Sigmoid colon (tissue), 7 donors: ENCODE measurements at places on chromosomes 16 and 17. TPM values are rescaled to one million over a fixed set of nuclear protein-coding genes. Genes with fewer than 3 reads are reported as not detected.

DPEP1 gene
- not detected for total RNA-seq

ZNF232 gene
- total RNA-seq: 15.3 TPM

SYCE1L gene
- total RNA-seq: not detected

MPO gene
- not detected for total RNA-seq

CX3CL1 gene
- 4.8 TPM for total RNA-seq

TBC1D3H gene
- not detected for total RNA-seq

SLC5A10 gene
- not detected for total RNA-seq

WWP2 gene
- 20.9 TPM for total RNA-seq

- no peak for DNase-seq
Measured at GRCh38 chr16:12410837-12411490, 392.7 kb downstream of the CPPED1 start.

DNA sequence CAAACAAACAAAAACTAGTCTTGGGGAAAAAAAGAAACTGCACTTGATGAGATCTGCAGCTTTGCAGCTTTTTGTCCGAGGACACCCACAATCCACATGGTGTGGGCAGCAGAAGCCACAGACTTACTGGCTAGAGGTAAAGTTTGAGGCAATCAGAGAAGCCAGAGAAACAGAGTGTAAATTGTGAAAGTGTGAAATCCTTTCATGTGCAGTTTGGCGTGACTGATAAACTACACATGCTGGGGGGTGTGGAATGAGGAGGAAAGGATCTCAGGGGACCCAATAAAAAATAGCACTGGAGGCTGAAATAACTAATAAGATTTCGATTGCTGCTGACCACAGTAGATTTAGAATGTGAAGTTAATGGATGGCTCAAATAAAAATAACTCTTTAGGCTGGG, 42.4 kb upstream of the HOXB13 start:
- no peak for DNase-seq

GRCh38 chr17:34616148-34616547, 36.8 kb downstream of the TMEM132E start:
- DNase-seq: no peak

DNA sequence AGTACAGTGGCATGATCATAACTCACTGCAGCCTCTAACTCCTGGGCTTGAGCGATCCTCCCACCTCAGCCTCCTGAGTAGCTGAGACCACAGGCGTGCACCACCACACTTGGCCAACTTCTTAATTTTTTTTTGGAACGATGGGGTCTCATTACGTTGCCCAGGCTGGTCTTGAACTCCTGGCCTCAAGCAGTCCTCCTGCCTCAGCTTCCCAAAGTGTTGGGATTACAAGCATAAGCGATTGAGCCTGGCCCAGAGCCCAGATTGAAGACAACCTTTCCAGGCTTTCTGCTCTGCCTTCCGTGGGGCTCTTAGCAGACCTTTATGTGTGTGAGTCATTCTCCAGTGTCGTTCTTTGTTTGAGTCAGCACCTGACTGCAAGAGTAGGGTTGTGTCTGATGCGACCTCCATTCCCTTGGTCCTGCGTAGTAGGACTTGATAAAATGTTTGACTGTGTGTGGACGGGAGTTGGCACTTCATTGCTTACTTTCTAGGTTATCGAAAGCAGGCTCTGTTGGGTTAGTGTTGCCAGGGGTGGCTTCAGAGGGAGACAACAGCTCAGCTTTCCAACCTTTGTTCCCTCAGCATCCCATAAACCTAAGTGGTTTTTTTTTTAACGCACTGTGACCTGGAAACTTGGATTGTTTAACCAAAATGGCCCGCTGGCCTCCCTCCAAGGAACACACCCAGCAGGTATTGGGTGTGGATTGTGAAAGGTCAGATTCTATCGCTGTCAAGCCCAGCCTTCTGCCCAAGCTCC, 26.4 kb downstream of the EEF2K start:
- no peak for DNase-seq

DNA sequence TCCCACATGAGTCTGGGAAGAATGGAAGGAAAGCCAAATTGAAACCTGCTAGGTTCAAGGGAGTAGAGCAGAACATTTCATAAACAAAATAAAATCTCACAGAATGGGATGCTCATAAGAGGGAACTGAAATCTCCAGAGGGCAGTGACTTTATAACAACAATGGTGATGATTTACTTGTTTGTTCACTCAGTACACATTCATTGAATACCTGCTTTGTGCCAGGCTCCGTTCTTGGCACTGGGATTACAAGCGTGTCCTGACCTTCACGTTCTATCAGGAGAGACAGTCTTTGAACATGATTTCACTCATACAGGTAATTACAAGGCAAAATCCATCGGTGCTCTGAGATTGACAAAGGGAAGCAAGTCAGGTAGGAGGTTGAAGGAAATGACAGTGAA, 356.3 kb downstream of the HAPSTR1 start:
- no peak for DNase-seq

DNA sequence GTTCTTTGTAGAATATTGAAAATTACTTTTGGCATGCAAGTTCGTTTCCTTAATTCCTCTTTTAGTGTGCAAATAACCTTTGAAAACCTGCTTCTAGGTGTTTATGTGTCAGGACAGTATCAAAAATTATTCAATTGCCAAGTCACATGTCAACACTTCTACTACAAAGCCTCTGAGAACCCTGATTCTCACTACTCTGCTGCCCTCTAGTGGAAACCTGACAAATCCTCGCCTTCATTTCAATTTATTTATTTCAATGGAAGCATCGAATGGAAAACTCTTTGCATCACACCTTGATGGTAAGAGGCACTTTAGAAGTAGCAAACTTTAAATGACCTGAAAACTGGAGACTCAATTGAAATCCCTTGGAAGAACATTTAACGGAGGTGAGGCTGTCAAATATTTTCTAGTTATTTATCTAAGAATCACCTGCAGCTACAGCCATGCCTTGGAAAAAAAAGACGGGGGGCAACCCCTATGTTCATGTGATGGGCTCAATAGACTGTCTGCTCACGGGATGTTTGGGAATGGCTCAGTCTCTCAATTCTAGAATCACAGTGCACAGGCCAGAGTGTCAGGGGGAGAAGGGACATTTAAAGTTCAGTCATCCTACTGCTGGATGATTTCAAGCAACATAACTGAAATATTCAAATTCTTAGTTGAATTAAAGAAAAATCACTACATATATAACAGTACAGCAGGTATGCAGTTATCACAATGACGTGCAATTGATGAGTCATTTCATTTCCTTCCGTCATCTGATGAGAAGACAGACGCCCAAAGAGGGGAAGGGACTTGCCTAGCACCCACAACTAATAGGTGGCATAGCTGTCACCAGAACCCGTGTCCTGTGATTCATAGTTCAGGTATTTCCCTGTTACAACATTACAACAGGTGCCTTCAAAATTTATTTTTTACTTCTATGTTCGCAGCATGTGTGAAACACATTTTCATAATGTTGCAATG, 563.9 kb downstream of the TOX3 start:
- DNase-seq: no peak

DNA sequence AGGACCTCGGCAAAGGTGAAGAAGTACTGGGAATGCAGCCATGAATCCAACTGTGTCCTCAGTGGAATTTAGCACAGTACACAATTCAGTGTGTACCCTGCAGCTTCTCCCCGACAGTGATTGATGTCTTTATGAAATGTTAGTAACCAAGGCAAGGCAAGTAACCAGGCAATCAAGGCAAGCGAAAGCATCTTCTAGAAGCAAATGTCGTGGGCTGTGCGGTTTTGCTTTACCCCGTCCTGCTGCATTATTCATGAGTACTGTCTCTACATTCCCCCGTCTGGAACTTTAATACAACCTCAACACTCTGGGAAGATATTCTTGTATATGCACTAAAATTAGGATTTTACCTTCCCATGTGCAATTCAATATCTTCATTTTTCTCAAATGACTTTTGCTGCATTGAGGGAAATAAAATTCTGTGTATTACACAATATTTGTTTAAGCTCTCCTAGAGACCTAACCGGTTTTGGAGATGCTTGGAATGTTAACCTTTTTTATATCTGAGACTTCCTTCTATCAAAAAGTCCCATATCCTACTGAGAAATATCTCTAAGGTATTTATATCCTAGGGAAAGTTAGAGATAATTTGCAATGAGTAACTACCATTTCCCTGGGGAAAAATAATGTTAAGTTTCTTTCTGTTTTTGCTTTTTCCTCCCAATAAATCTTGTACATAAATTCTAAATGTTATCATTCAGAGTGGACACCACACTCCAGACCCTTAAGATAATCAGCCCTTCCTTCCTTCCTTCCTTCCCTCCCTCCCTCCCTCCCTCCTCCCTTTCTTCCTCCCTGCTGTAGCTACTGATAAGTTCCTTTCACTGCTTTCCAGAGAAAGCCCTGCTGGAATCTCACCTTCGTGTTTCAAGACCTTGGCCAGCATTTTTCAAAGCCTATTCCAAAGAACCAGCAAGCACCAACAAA, 51.9 kb upstream of the ADORA2B start:
- DNase-seq: no peak

DNA sequence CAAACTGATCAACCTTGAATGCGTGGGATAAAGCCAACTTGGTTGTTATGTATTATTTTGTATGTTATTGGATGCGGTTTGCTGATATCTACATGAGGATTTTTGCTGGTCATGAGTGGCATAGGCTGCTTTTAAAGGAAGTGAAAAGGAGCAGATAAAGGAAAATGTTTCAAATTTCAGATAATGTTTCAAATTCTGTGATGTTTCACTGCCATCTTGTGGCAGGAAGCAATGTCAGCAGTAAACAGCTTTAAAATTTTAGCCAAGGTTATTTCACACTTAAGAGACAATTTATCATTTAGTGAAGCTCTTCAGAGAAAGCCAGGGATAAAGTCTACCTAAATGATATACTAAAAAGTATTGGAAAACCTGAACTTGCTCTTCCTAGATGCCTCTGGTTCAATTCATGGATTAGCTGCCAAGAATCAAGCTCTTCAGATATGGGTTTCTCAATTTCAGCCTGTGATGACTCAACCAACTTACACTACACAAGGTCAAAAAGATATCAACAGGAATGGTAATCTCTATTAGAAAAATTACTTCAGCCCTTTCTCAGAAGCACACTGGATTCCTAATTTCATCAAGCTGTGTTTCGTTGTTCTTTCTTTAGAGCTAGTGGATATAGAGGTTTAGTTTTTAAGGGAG, 136.0 kb upstream of the C17orf78 start:
- no peak for DNase-seq

GRCh38 chr16:15616475-15617165, 26.3 kb downstream of the MARF1 start:
- no peak for DNase-seq

- DNase-seq: peak; percentile 79
Measured at GRCh38 chr16:67562918-67563707, 787 bp downstream of the CTCF start.

DNA sequence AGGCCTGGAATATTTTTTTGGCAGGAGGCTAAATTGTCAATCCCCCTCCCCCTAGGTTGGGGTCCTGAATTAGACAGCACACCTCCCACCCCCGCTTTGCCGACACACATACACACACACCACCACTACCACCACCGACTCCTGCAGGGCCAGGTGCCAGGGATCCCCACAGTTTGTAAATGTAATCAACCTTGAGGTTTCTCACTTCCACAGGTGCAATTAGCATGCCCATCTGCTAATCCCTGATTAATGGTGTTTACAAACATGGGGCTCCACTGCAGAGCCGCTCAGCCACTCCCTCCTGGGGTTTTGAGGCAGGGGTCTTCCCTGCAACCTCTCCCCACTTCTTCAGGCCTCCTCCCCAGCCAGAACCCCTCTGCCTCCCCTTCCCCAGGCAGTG, 11.8 kb downstream of the MRM1 start:
- DNase-seq: no peak

DNA sequence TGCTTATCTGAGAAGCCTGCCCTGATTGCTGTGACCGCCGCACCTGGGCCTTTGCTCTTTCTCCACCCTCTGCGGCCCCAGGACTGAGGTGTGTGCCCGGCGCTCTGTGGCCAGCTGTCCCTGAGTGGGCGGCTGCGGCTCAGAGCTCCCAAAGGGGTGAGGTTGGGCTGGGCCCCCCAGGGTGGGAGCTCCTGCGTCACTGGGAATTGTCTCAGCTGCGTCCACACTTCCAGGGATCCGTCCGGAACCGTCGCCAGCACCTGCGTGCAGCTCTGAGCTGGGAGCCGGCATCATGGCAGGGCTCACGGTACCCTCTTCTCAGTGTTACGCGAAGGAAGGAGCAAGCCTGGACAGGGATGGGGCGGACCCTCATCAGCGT, 24.3 kb downstream of the ZNF469 start:
- DNase-seq: no peak

DNA sequence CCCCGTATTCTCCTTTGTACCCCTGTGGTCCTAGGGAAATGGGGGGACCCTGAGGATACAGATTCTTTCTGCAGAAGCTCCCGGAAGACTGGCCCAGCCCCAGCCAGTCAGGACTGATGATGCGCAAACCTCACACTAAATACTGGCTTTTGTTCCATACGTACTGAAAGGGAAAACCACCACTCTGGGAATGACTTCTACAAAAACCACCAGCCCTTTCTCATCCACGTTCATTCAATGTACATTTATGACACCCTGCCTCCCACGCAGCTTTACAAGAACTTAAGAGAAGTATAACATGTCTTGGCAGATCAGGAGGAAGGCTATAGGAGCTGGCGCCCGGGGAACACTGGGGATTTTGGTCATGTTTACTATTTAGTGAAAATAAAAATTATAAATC, 70.6 kb downstream of the MARCHF10 start:
- no peak for DNase-seq

DNA sequence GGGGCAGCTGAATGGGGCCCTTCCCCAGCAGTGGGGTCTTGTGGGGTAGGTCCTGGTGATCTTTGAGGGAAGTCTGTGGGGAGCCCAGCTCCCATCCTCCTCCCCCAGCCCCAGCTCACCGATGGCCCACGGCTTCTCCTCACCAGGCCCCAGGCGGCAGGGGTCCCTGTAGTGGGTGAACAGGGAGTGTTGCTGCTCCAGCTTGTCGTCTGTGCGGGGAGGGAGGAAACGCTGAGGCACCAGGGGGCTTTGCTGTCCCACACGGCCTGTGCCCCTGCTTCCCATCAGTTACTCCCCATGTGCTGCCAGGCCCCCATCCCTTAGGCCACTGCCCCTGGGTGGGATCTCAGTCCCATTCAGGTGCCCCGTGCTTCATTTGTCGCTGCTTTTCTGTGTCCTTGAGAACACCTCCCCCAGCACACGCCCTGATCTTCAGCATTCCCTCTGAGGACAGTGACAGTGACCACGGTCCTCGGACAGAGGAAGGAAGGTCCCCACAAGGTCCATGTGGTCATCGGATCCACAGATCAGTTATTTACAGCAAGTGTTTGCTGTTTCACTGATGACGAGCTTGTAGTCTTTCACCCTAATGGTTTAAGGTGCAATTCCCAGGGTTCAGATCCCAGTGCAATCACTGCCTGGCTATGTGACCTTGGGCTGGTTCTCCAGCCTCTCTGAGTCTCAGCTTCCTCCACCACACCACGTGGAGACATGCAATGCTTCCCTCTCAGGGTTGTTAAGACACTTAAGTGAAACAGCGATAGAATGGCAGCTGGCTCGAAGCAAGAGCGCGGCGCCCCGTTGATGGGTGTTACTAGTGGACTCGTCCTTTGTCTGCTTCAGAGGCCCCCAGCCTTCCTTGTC, 53.1 kb downstream of the PRMT7 start:
- no peak for DNase-seq

DNA sequence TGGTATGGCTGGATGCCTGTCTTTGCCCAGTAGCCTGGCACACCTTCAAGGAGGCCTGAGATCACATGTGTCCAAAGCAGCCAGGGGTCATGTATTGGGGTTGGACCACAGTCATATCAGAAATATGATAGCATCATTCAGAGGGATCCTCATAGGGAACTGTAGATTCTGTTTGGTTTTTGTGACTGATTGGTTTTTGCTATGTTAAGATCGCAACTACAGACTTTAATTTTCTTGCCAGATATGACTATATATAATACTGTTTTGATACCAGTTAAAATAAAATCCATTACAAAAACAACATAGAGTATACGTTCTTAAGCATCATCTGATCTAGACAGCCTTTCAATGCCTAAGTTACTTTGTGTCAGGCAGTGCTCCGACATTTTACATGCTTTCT, 11.8 kb upstream of the SMPD3 start:
- DNase-seq: no peak
